ENCODE measurements at places on chromosomes 4 and X.
A peak's percentile ranks its signal among the peaks of the same experiment; 100 is the strongest.

DNA sequence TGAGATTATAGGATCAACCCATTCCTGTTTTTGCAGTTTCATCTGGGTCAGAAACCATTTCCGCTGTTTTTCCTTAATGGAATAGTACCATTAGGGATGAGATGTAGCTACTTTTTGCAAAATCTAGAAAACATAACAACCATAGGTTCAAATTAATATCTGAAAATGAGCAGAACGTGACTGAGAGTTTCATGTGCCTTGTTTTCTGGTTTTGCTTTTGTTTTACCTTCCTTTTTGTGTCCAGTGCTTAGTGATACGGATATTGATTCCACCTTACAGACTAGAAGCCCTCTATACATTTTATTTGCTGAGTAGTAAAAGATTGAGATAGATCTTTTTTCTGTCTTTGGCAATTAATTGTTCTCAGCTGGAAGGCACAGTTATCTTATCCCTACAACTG is 46.5 kb downstream of the SNX25 start:
- DNase-seq, result no peak

DNA sequence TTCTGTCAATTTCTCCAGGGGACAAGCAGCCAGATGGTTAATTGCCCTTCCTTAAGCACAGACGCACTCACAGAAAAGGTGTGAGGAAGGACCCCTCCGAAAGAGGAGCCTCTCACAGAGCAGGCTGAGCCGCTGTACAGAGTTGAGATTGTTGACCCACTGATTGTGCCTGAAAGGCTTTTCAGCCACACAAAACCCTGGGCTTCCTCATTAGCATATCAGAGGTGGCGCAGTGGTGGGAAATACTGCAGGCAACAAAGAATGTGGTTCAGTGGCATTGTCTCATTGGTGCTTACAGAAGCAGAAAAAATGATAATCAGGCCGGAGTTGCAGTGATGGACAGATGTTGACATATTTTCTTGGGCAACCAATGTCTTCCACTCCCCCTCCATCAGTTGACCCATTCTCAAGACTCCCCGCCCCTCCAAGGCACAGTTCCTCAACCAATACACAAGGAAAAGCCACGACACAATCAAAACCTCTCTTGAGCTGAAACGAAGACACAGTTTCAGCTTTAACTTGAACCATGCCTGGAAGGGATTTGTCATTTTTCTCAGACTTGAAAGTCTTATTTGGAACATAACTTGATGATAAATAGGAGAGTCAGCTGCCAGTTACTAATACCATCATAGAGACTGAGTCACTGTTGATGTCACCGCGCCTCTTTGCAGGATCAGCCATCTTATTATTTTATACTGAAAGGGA is 53.1 kb downstream of the ATXN3L start:
- DNase-seq, result no peak

DNA sequence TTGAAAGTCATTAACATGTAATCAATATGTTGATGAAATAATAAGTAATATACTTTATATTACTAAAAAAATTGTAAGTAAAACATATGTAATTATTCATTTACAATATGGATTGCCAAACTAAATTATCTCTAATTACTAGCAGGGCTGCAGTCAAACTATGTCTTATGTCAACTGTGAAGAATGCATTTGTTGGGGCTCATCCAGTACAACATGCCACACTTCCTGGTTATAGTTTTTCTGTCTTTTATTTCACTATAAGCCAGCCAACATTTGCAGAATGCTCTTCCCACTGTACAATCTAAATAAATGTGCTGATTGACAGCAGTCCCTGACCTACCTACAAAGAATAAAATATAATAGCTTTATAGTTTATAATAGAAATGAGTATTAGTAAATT is 975.4 kb upstream of the NDST4 start:
- no peak for DNase-seq

DNA sequence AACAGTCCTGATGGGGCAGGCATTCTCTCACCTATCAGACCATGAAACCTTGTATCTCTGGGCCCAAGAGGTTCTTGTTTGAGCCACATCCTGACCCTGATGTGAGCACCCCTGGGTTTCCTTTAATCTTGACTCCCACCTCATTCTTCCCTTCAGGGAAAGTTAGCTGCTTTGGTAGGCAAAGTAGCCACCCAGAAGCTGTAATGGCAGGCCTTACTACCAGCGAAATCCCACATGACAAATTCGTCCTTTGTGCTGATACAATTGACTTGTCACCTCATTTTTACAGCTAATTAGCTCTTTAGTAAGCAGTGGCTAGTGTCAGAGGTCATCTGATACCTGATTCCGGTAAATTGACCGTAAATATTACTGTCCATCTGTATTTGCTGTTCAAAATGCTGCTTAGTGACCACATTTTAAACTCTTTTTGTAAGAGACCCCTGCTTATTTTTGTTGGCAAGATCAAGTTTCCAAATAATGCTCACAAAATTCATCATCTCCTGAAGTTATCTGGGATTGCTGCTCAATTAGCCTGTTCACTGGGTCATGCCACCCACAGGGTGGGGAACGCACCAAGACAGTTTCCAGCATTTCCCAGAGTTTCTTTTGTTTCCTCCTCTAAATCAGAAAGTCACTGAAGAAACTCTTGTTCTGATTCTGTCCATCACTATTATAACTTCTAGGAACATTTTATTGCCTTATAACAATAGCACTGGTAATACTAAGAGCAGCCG is 329.7 kb downstream of the GPAT3 start:
- no peak for DNase-seq

- no peak for DNase-seq
Observed at GRCh38 chrX:96987228-96987627, 103.5 kb downstream of the RPA4 start.

GRCh38 chr4:25100021-25100555 is 60.2 kb downstream of the SEPSECS start:
- DNase-seq, result no peak

DNA sequence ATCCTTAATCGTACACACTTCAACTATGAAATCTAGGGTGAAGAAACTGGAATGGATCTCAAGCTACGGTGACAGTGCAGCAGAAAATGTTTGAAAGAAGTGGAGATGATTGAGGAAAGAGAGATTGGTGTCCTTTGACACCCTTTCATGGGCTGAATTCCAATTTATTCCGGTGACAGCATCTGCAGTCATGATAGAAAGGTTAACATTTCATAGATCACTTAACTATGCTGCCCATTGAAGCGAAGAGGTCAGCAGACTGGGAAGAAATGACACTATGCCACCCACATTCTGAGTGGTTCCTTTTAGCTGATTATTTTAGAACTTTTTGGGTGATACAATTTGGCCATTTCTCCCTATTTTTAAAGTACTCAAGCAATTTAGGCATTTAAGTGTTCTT is 82.3 kb downstream of the DNAAF6 start:
- DNase-seq, result no peak

DNA sequence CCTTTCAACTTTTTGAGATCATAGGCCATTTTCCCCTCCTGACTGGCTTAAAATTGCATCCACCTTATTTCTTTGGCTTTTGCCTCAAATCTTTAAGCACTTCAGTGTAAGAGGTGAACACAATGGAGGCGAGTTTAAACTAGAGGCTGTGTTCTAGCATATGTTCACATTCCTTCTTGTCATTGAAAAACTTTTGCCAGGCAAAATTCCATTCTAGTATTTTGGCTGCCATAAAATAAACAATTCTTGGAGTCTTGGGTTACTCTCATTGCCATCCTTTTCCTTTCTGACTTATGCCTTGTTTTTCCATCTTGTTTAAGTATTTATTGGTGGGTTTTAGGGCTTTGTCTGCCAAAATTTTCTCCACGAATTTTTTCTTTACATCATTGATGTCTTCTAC is 137.3 kb upstream of the ANXA10 start:
- no peak for DNase-seq

DNA sequence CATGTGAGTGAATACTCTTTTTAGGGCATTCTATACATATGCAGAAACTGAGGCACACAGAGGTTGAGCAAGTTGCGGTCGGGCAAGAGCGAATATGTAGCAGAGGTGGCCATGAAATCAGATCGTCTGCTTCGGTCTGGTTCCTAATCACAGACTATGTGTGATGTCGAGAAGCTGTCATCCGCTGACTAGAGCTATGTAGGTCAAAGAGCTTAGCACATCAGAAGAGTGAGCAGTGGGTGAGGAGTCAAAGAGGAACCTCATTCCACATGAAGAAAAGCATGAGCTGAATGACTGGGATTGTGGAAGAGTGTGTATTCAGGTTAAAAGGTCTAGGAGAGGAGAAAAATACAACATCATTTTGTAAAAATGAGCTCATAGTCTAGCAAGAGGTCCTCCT is 19.0 kb downstream of the GAB3 start:
- DNase-seq, result no peak

- no peak for DNase-seq
Observed at GRCh38 chrX:9390121-9390520, 74.7 kb upstream of the TBL1X start.

DNA sequence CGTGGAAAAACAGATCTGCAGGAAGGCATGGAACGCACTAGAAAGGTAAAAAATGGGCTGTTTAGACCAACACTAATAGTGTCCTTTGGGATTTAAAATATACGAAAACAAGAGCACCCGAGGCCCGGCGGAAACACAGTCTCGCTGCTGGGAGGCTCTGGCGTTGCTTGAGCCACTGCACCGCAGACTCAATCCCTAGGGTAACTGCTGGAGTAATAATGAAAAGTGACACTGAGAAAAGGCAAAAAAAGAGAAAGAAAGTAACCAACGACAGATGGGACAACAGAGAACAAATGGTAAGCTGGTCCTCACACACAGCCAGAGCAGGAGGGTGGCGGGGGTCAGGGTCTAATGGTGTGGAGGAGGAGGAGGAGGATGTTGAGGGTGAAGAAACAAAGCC is 15.4 kb downstream of the IRAK1 start:
- no peak for DNase-seq

GRCh38 chr4:120446051-120446567 is 379.5 kb upstream of the MAD2L1 start:
- DNase-seq, result no peak

DNA sequence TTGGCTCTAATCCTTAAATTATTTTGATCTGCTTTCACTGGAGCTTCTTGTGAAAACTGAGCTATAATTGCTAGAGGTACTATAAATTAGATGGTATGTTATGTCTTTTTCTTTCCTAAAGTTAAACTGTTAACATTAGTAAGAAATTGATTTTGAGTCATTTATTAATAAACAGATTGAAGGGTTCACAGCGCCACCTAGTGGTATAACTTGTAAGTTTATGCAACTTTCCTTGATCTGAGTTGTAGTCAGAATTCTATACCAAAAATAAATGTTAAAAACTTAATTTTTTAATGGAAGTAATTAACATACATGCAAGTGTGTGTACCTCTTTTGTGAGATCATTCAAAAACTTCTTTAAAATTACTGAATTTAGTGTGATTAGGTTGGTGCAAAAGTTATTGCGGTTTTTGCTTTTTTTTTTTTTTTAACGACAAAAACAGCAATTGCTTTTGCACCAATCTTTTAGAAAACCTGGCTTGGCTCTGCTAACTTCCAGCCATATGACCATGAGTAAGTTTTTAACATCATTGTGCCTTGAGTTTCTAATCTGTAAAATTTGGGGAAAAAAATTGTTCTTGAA is 151.5 kb downstream of the CENPC start:
- DNase-seq, result peak; percentile 15

DNA sequence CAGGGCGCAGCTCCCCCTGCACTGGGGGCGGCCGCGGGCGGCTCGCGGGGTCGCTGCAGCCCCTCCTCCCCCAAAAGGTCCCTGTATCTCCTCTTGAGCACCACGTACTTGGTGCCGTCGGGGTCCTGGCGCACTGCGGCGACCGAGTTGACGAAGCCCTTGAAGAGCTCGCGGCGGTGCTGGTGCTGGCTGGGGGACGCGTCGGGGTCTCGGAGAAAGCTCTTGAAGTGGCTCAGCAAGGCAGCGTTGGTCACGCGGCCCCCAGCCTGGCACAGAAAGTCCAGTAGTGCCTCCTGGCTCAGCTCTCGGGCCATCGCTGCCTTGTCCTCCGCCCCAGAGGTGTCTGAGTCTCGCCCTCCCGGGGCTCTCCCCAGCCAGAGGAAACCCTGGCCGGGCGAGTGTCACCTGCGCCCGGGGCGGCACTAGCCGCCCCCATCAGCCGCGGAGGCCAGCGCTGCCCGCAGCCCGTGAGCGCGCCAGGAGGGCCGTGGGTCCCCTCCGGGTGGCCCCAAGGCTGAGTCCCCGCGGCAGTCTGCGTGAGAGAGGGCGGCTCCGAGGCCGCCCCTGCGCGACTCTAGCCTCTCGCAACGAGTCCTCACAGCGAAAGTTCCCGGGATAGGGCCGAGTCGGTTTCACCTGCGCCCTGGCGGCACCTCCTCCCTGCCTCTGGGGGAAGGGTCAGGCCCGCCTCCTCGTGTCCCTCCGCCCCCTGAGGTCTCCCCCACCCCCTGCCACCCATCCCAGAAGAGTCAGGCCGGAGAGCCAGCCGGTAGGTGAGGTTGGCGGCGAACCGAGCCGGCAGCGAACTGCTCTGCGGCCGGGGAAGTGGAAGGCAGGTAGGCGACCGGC is at the start of gene SOWAHB:
TSS of gene SOWAHB (minus strand) at position 609 of the 849 bp plus-strand sequence. CDS start at position 314, 295 bp downstream.
- no peak for DNase-seq

GRCh38 chrX:17414839-17415238 is 39.8 kb downstream of the NHS start:
- no peak for DNase-seq

DNA sequence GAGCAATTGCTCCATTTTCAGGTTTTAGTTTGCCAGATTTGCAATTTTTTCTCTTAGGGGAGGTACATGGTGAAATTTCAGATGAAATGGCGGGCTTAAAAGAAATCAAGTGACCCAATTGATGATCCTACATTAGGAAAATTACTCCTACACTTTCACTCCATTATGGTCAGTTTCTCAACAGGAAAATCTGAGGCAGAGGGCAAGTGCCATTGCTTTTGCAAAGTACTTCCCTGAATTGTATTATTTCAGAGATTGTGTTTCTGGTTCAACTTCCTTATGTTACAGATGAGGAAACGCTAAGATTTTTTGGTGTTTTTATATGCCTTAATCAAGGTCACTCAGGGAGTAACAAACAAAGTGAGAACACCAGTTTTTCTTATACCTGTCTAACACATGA is 302.2 kb downstream of the ARAP2 start:
- no peak for DNase-seq

GRCh38 chrX:149903889-149904748 is 23.1 kb downstream of the MAGEA8 start:
- no peak for DNase-seq

- no peak for DNase-seq
Observed at GRCh38 chr4:7877176-7877575, 62.5 kb downstream of the AFAP1 start.

- DNase-seq, result no peak
Observed at GRCh38 chr4:96073461-96073860, 233.6 kb downstream of the PDHA2 start.

DNA sequence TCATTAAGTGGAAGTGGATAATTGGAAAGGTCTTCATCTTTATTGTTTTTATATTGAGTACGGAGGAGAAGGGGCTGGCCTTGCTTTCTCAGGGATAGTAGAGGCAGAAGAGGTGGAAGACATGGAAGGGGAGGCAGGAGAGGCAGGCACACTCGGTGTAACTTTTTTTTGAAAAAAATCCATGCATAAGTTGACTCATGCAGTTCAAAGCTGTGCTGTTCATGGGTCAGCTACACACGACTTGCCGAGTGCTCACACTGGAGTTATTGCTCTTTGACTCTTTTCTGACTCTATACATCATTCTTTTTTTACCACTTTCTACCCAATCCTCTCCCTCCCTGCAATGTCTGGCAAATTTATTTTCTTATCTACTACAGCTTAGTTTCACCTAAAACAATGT is 158.3 kb upstream of the AADAT start:
- no peak for DNase-seq

- DNase-seq, result no peak
Observed at GRCh38 chr4:22410645-22411247, 105.1 kb downstream of the ADGRA3 start.
